ENCODE measurements at places on chromosomes 3 and 15. TPM values are rescaled to one million over a fixed set of nuclear protein-coding genes. Genes with fewer than 3 reads are reported as not detected.

DNA sequence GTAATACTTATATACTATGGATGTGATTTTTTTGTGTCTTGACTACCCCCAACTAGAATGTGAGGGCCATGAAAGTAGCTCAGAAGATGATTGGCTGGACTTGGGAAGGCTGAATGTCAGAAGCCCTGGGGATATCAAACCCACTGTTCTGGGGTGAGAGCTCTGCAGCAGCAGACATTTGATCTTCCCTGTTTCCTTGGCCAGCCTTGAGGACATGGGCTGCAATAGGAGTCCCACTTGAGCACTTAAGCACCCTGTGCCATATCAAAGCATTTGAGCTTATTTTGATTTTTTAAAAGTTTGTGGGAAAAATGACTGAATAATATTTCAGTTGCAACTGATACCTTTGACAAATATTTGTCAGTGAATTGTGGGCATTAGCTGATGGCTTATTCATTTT, 21.7 kb downstream of the GTF2E1 start:
- no peak for DNase-seq

DNA sequence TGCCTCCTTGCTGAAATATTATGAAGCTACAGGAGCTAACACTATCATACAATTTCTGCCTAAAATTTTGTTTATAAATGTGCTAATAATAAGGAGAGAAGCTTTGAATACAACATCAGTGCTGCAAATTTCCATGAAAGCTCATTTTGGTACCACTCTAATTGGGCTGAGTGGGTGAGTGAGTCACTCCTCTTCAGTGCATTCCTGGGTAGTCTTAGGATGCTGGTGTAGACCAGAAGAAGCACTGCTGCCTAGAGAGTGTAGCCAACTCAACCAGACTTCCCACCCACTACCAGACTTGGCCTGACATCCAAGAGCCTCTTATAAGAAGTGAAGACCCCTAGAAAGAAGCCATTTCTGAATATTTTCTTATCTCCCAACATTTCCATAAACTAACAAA, 32.5 kb upstream of the CCDC54 start:
- DNase-seq, result no peak

- DNase-seq, result no peak
These were observed at the start of gene SLITRK3 for GRCh38 chr3:165195640-165196576. SLITRK3 (minus strand) TSS chr3:165196384; CDS start chr3:165190830, 5,554 bp downstream.

DNA sequence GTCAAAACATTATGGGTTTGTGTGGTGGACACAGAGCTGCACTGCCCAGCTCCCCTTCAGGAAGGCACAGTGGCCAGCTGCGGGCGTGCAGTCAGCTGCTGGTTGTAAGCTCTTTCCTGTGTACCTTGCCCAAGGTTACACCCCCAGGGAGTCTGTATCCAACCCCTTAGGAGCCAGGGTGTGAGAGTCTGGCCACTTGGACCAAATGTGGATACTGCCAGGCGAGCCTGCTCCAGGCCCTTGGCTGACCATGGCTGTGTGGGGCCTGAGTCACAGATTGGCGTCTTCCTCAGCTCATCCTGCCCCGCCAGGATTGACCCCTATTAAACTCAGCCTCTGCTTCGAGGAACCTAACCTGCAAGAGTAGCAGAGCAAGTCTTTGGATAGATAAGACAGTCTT, 56.9 kb downstream of the ABHD5 start:
- DNase-seq, result no peak

DNA sequence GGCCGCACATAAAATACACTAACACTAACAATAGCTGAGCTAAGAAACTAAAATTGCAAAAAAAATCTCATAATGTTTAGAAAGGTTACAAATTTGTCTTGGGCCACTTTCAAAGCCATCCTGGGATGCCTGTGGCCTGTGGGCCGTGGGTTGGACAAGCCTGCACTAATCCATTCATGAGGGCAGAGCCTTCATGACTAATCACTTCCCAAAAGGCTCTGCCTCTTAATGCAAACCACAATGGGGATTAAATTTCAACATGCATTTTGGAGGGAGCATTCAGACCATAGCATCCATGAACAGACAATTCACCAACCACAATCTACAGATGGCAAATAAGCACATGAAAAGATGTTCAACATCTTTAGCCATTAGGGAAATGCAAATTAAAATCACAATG, 128.2 kb downstream of the SUCLG2 start:
- DNase-seq, result no peak

DNA sequence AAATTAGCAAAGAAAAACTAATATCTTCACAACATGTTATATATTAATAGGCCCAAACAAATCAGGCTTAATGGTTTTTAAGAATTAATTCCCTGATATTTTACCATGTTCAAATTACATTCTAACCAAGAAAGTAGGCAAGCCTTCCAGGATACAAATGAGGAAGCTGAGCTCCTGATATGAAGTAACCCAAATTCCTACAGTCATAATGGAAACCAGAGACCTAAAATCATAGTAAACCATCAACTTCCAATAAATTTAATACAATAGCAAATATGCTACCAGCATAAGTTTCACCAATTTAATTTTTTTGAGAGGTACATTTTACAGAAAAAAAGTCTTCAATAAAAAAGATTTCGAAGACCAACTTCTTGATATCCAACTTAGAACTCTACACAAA, 3.8 kb downstream of the DCBLD2 start:
- no peak for DNase-seq

MORC1 gene
- not detected for total RNA-seq

GOLGA8J gene
- not detected for total RNA-seq

GHRL gene
- 0.81 TPM for total RNA-seq
